ENCODE measurements at places on chromosomes 7 and 10. TPM values are rescaled to one million over a fixed set of nuclear protein-coding genes. Genes with fewer than 3 reads are reported as not detected.

GRCh38 chr10:25101461-25102146 is 73.2 kb upstream of the GPR158 start:
- H3K4me3 ChIP-seq = no peak overlapping the region
- no peaks in the 10 kb centered on the region for H3K4me1 ChIP-seq
- no peak overlapping the region for H3K27ac ChIP-seq
- DNase-seq = no peak
- peaks cover 4% of the 10 kb centered on the region for H3K36me3 ChIP-seq

DNA sequence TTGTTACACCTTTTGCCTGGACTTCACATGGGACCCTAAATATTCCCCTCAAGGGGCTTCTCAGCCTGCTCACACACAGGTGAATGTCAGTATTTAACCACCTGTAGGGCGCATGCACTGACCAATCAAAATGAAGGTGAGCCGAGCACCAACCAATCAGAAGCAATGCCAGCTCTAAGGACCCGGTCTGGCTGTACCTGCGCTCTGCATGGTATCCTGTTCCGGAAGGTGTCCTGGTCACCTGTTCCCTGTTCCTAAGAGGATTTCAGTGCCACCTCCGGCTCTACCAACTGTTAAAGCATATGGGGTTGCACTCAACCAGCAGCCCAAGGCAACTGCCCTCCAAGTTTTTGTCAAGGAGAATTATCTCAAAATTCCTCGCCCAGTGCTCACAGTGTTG is 18.4 kb upstream of the CALN1 start:
- H3K27me3 ChIP-seq = peaks cover 6% of the 10 kb centered on the region
- no peaks in the 10 kb centered on the region for H3K36me3 ChIP-seq
- no peak overlapping the region for H3K27ac ChIP-seq
- H3K4me3 ChIP-seq = no peak overlapping the region
- DNase-seq = no peak
- no peaks in the 10 kb centered on the region for H3K4me1 ChIP-seq

DNA sequence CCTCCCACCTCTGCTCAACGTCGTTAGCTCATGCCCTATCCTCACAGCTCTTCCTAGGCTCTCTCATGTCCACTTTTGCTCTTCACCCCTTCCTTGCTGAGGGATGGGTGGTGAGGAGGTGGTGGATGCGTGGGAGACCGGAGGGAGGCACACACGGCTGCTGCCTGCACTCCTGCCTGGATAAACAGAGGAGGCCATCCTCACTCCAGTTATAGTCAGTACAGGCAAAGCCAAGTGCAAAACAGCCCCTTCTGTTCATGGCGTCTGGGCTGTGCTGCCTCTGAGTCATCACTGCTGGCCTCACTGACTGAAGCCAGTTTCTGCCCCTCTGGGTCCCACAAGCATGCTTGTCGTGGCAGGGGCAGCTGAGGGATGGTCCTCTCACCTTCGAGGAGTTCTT is 31.9 kb upstream of the LRRC4 start:
- no peak overlapping the region for H3K4me3 ChIP-seq
- H3K4me1 ChIP-seq = peaks cover 29% of the 10 kb centered on the region
- no peak overlapping the region for H3K27ac ChIP-seq
- peak; percentile 25 for DNase-seq
- H3K27me3 ChIP-seq = no peaks in the 10 kb centered on the region
- no peaks in the 10 kb centered on the region for H3K36me3 ChIP-seq

DNA sequence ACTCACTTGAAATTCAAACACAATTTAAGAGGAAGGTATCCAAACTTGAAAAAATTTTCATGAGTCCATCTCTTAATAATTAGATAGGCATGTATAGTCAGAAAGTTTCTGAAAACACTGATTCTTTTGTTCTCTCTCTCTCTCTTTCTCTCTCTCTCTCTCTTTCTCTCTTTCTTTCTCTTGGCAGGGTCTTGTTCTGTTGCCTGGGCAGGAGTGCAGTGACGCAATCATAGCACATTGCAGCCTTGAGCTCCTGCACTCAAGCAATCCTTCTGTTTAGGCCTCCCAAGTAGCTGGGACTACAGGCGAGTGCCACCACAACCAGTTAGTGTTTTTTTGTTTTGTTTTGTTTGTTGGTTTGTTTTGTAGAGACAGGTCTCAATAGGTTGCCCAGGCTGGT is 59.3 kb downstream of the PRTFDC1 start:
- no peak for DNase-seq
- no peaks in the 10 kb centered on the region for H3K27me3 ChIP-seq
- H3K4me1 ChIP-seq = peaks cover 44% of the 10 kb centered on the region

ADAM12 gene
- 0.48 TPM for total RNA-seq

- no peaks in the 10 kb centered on the region for H3K27me3 ChIP-seq
- H3K4me3 ChIP-seq = no peak overlapping the region
- DNase-seq = no peak
- H3K27ac ChIP-seq = no peak overlapping the region
These were observed 239.6 kb downstream of the SKAP2 start for GRCh38 chr7:26624839-26625238.

Measured in natural killer cell treated with Interleukin-12 subunit alpha and Interleukin-12 subunit beta and Interleukin-15 and Interleukin-18, amount 100 ng/mL, for 72 hours (primary cell).